ENCODE measurements at places on chromosomes 7 and 10. TPM values are rescaled to one million over a fixed set of nuclear protein-coding genes. Genes with fewer than 3 reads are reported as not detected.
A peak's percentile ranks its signal among the peaks of the same experiment; 100 is the strongest.

PALD1 gene
- 12.8 TPM for total RNA-seq

DNA sequence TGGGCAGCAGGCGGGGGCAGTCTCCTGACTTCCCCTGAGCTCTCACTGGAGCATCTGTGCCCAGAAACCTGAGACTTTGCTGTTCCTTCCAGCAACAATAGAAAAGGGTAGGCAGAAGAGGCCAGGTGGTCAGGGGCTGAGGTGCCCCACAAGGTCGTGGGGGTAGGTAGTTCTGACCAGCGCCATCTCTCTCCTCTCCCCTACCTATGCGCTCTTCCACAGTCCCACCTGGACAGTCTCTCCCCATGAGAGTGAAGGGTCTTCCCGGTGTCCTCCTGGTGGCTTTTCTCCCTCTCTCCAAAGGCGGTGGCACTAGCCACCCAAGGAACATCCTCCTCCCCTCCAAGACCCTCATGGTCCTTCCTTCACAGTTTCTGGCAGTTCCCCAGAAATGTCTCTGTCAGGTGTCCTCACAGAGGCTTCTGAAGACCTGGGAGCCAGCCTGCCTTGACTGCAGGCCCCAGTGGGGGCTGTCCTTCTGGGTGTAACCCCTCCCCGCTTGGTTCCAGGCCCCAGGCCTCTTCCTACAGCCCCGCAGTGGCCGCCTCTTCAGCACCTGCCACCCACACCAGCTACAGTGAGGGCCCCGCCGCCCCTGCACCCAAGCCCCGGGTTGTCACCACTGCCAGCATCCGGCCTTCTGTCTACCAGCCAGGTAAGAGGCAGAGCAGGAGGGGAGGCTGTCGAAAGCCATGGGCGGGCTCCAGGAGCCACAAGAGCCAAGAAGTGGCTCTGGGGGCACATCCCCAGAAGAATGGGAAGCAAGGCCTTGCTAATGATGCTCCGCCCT, 41.3 kb downstream of the LDB3 start:
- H3K27ac ChIP-seq: no peak overlapping the region
- H3K4me1 ChIP-seq: peaks cover 2% of the 10 kb centered on the region
- no peaks in the 10 kb centered on the region for H3K36me3 ChIP-seq
- no peaks in the 10 kb centered on the region for H3K27me3 ChIP-seq

- peaks cover 14% of the 10 kb centered on the region for H3K4me1 ChIP-seq
- no peaks in the 10 kb centered on the region for H3K36me3 ChIP-seq
- H3K27ac ChIP-seq: no peak overlapping the region
- H3K4me3 ChIP-seq: no peak overlapping the region
- H3K27me3 ChIP-seq: no peaks in the 10 kb centered on the region
- no peak for DNase-seq
Measured at GRCh38 chr7:32058002-32058401, 12.2 kb downstream of the PDE1C start.

DNA sequence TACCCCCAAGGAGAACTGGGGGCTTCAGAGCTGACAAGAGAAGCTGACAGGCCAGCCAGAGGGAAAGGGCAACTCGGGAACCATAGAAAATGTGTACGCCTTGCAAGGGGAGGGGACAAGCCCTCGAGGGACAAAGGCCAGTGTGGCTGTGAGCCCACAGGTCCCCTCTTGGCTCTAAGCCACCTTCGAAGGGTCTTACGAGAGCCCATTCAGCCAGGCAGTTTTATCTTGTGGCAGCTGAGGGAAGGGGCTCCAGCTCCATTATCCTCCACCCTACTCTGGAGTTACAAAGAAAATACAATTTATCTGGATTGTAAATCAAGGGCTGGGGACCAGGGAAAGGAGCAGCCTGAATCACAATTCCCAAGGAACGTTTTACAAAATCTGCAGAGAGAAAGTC, 159.5 kb upstream of the ZMIZ1 start:
- H3K27ac ChIP-seq: no peak overlapping the region
- no peak for DNase-seq
- 0 out of 2 replicates have a peak, but pooled peaks cover 5% of the 10 kb centered on the region for H3K27me3 ChIP-seq
- H3K4me3 ChIP-seq: no peak overlapping the region
- peaks cover 4% of the 10 kb centered on the region for H3K4me1 ChIP-seq
- no peaks in the 10 kb centered on the region for H3K36me3 ChIP-seq

CHRM2 gene
- total RNA-seq: not detected

DNA sequence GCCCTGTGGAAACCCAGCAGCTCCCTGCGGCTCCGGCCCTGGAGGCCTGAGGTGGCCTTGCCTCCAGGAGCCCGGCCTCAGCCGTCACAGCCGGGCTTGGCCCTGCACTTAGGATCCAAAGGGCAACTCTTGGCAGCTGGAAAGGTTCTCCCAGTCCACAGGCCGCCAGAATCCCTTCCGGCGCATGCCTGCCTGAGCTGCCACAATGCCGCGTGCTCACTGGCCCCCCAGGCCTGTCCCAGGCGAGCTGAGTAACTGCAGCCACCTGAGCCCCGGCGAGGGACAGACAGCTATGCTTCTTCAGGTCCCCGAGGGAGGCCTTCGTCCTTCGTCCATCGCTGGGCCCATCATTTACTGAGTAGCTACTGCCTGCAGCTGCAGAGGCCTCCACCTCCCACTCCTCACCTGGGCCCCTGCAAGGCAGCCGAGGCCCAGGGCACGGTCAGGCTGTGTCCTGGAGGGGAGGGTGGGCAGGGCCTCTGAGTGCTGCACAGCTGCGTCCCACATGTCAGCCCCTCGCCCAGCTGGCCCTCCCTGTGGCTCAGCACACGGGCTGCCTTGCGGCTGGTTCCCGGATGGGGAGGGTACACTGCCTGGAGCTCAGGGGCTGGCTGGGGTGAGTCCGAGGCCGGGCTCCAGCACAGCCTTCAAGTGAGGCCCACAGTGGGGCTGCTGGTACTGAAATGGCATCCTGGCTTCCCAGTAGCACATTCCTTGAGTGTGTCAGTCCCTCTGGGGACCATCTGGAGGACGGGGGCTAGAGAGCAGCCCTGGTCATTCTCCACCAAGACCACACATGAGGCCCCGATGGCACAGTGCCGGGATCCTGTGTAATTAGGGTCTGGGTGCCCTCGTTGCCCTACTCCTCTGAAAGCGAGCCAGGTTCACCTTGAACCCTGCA, 172.5 kb downstream of the ELFN1 start:
- H3K27ac ChIP-seq: peak overlapping the region; percentile 100
- DNase-seq: peak; percentile 88
- H3K27me3 ChIP-seq: no peaks in the 10 kb centered on the region
- H3K4me3 ChIP-seq: no peak overlapping the region
- peaks cover 27% of the 10 kb centered on the region for H3K4me1 ChIP-seq
- no peaks in the 10 kb centered on the region for H3K36me3 ChIP-seq

DNA sequence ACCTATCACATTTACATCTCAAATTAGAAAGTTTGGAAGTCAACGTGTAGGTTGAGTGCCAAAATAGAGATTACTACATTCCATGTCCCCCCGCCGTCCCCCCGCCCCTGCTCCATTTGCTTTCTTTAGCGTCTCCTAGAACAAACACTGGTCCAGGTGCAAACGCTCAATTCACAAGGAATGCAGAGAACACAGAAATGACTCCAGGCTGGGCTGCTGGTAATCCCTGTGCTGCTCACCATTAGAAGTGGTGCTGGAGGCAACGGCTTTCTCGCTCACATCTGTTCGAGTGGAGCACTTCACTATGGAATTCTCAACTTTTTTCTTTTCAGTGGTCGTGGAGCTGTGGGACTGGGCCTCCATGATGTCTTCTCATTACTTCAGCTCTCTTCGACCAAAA, 14.1 kb downstream of the GLI3 start:
- no peak for DNase-seq
- H3K27me3 ChIP-seq: no peaks in the 10 kb centered on the region
- no peak overlapping the region for H3K4me3 ChIP-seq
- H3K36me3 ChIP-seq: peaks cover 9% of the 10 kb centered on the region

- H3K4me3 ChIP-seq: no peak overlapping the region
- no peaks in the 10 kb centered on the region for H3K4me1 ChIP-seq
- H3K27ac ChIP-seq: no peak overlapping the region
- H3K36me3 ChIP-seq: no peaks in the 10 kb centered on the region
- DNase-seq: no peak
Measured at GRCh38 chr7:79227044-79227443, 226.4 kb downstream of the MAGI2 start.

SPDYE5 gene
- not detected for total RNA-seq

DNA sequence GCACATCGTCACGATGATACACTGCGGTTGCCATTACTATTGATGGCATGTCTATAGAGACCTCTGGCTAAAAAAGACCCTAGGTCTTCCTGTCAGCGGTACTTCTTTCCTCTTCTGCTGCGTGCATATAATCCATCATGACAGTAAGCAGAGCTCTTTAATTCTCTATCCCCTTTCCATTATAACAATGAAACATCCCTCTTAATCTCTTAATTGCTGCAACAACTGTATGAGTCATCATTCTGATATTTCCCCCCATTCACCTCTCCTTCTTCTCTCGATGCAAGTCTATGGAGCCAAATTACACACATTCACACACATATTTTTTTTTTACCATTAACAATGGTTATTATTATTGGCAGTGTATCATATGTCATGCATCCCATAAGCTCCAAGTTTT, 45.2 kb upstream of the AKR1E2 start:
- no peaks in the 10 kb centered on the region for H3K36me3 ChIP-seq
- H3K4me1 ChIP-seq: peaks cover 9% of the 10 kb centered on the region
- DNase-seq: peak; percentile 15
- no peaks in the 10 kb centered on the region for H3K27me3 ChIP-seq

DNA sequence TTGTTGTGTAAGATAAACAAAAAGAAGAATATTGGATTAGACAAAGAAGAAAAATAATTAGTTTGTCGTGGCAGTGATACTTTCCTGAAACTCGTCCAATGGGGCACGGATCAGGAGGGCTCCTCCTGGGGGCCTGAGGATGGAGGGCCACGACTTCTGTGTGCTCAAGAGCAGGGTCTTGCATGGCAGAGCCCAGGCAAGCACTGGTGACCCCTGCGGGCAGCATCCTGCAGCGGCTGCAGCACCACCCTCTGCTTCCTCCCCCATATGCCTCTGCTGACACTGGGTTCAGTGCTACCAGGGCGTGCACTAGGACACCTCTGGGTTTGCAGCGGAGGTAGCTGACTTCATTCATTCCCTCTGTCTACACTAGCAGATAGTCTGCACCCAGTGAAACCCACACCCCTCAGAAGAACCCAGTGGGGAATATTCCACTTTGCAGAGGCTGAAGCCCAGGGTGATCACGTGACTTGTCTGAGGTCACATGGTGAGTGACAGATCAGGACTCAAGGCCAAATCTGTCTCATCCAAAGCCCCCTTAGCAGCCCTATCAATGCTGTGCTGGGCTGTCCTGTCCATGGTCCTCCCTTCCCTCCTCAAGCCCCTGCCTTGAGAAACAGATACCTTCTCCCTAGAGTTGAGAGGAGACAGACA, 375.5 kb downstream of the TCERG1L start:
- no peaks in the 10 kb centered on the region for H3K4me1 ChIP-seq
- no peak for DNase-seq

GRCh38 chr10:45440511-45441062, 66.6 kb downstream of the ALOX5 start:
- H3K36me3 ChIP-seq: no peaks in the 10 kb centered on the region
- no peak overlapping the region for H3K4me3 ChIP-seq
- no peak for DNase-seq
- no peak overlapping the region for H3K27ac ChIP-seq

ENTPD1 gene
- total RNA-seq: 0.30 TPM

TRPV6 gene
- not detected for total RNA-seq

GRCh38 chr10:73209705-73210104, 37.4 kb downstream of the DNAJC9 start:
- no peak overlapping the region for H3K4me3 ChIP-seq
- no peak overlapping the region for H3K27ac ChIP-seq
- no peaks in the 10 kb centered on the region for H3K36me3 ChIP-seq
- no peaks in the 10 kb centered on the region for H3K27me3 ChIP-seq
- DNase-seq: no peak

GRCh38 chr10:79286318-79286951, 60.8 kb upstream of the PPIF start:
- no peak overlapping the region for H3K4me3 ChIP-seq
- DNase-seq: peak; percentile 65
- H3K27me3 ChIP-seq: no peaks in the 10 kb centered on the region

- no peak overlapping the region for H3K27ac ChIP-seq
- DNase-seq: no peak
- H3K4me1 ChIP-seq: no peaks in the 10 kb centered on the region
- H3K36me3 ChIP-seq: no peaks in the 10 kb centered on the region
Measured at GRCh38 chr7:48458701-48459524, 287.7 kb downstream of the ABCA13 start.

GRCh38 chr10:16768702-16769101, 48.5 kb downstream of the RSU1 start:
- DNase-seq: no peak
- no peak overlapping the region for H3K4me3 ChIP-seq
- H3K36me3 ChIP-seq: no peaks in the 10 kb centered on the region
- no peaks in the 10 kb centered on the region for H3K4me1 ChIP-seq
- no peaks in the 10 kb centered on the region for H3K27me3 ChIP-seq
- no peak overlapping the region for H3K27ac ChIP-seq

GRCh38 chr7:74183142-74183541, 9.0 kb downstream of the EIF4H start:
- H3K27me3 ChIP-seq: no peaks in the 10 kb centered on the region
- peaks cover 2% of the 10 kb centered on the region for H3K4me1 ChIP-seq
- H3K36me3 ChIP-seq: peaks cover 73% of the 10 kb centered on the region
- no peak for DNase-seq
- no peak overlapping the region for H3K27ac ChIP-seq
- no peak overlapping the region for H3K4me3 ChIP-seq
